Activated CD4-positive, alpha-beta T cell treated with anti-CD3 and anti-CD28 coated beads, Interleukin-2, amount 10 ng/mL, durations not matched to agents 7 days and 5 days (primary cell): ENCODE measurements at places on chromosomes 4 and X. TPM values are rescaled to one million over a fixed set of nuclear protein-coding genes. Genes with fewer than 3 reads are reported as not detected.

The CPZ gene
- not detected for total RNA-seq

GRCh38 chr4:142984871-142985585 lies 138.9 kb upstream of the INPP4B start:
- no peak overlapping the region for H3K27ac ChIP-seq
- H3K36me3 ChIP-seq = no peaks in the 10 kb centered on the region
- H3K27me3 ChIP-seq = peaks cover 14% of the 10 kb centered on the region

DNA sequence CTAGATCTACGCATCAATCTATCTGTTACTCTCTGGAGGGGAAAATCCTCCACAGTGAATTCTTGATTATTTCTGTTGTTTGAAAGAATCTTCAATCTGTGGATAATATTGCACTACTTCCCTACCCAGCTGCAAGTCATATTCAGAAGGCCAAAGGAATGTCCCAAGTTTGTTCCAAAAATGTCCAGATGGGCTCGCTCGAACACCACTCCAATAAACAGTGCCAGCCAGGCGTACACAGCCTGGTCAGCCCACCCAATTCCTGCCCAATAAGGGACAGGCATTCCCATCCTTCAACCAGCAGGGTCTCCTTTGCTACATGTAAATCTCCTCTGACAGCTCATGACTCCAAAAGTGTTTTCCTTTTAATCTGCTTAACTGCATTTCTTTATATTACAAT lies 80.7 kb upstream of the GPM6B start:
- H3K4me3 ChIP-seq = no peak overlapping the region
- no peaks in the 10 kb centered on the region for H3K36me3 ChIP-seq
- H3K27me3 ChIP-seq = no peaks in the 10 kb centered on the region
- H3K27ac ChIP-seq = no peak overlapping the region
- no peaks in the 10 kb centered on the region for H3K4me1 ChIP-seq

DNA sequence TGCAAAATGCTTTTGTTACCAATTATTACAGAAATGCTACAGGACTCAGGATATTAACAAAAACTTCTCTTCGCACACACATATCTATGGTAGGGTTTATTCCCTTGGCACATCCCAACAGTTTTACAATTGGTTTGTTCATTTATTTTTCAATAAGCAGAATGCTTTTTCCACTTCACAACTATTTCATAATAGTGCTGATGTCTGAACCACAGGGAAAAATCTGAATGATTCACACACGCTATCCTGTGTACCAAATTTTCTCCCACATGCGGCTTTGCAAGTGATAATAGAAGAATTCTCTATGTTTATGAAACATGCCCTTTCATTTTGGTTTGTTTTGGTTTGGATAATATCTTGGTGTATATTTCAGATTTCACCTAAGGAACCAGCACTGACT lies 725.7 kb upstream of the TENM3 start:
- H3K27me3 ChIP-seq = no peaks in the 10 kb centered on the region
- DNase-seq = no peak
- no peaks in the 10 kb centered on the region for H3K4me1 ChIP-seq
- H3K4me3 ChIP-seq = no peak overlapping the region
- no peak overlapping the region for H3K27ac ChIP-seq
- H3K36me3 ChIP-seq = no peaks in the 10 kb centered on the region

The SHROOM2 gene
- total RNA-seq = not detected
